ENCODE measurements at places on chromosomes 1 and 21.

- DNase-seq: no peak
Observed at GRCh38 chr1:57874418-57874877, 450.6 kb upstream of the DAB1 start.

DNA sequence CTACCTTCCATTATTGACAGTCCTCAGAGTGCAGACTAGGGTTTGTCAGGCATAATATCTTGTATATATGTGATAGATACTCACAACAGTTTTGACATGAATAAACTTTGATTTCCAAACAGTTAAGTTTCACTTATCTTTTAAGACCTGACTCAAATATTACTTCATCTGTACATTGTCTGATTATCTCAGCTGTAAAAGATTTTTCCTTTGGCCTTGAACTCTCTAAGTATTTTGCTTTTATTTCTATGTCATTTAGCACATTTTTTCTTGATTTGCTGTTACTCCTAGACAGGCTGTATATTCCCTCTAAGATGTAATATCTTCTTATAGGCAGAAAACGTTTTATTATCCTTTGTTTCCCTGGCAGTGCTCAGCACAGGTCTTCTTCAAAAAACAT lies 65.6 kb upstream of the DMRTA2 start:
- no peak for DNase-seq

GRCh38 chr1:116356067-116356466 lies 17.0 kb upstream of the ATP1A1 start:
- no peak for DNase-seq

- DNase-seq: no peak
Observed at GRCh38 chr1:45554198-45554597, 3.6 kb downstream of the AKR1A1 start.

DNA sequence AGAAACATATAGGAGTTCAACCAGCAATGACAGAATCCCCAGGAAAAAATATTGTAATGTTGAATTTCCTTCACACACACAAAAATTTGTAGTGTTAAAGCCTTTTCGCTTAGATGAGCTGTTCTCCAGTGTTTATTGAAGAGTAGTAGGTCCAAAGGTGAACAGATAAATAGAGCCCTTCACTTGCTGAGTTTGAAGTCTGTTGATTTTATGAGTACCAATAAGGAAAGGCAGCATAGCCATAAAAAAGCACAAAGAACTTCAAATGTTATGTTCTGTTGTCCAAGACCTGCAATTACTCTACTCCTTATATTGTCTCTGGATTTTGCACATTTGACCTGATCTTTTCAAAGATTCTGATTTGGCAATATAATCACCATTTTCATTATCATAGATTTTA lies 362.7 kb upstream of the B3GALT2 start:
- DNase-seq: no peak

DNA sequence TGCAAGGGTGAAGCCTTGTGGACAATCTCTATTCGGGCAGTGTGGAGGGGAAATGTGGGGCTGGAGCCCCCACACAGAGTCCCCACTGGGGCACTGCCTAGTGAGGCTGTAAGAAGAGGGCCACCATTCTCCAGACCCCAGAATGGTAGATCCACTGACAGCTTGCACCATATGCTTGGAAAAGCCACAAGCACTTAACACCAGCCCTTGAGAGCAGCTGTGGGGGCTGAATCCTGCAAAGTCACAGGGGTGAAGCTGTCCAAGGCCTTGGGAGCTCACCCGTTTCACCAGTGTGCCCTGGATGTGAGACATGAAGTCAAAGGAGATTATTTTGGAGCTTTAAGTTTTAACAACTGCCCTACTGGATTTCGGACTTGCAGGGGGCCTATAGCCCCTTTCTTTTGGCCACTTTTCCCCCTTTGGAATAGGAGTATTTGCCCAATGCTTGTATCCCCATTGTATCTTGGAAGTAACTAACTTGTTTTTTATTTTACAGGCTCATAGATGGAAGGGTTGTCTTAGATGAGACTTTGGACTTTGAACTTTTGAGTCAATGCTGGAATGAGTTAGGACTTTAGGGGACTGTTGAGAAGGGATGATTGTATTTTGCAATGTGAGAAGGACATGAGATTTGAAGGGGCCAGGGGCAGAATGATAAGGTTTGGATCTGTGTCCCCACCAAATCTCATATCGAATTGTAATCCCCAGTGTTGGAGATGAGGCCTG lies 16.3 kb upstream of the COL6A1 start:
- DNase-seq: no peak

DNA sequence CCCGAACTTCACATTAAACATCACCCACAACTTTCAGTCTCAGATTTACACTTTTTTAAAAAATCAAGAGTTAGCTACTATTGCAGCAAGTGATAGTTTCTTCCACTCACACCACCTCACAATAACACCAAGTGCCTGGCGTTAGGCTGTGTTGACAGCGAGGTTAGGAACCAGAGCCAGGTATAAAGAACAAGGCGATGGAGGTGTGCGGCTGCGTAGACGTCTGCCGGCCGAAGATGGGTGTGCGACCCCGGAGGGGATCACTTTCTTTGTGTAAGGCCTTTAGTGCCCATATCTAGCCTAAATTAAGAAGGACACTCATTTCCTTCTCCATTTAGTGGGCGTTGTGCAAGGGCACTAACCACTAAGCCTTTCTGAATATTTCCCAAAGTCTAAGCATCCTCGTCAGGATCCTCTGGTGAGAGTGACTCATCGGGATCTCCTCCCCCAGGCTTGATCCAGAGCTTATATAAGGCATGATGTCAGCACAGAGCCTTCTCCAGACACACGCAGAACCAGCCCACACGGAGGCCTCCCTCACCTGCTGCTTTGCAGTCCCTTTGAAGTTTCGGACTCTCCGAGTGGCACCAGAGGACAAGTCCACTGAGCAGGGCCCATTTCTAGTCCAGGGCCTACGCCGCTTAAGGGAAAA lies 11.8 kb downstream of the NHLH2 start:
- DNase-seq: no peak

GRCh38 chr1:217482356-217483102 lies 148.4 kb downstream of the GPATCH2 start:
- DNase-seq: peak; percentile 81

DNA sequence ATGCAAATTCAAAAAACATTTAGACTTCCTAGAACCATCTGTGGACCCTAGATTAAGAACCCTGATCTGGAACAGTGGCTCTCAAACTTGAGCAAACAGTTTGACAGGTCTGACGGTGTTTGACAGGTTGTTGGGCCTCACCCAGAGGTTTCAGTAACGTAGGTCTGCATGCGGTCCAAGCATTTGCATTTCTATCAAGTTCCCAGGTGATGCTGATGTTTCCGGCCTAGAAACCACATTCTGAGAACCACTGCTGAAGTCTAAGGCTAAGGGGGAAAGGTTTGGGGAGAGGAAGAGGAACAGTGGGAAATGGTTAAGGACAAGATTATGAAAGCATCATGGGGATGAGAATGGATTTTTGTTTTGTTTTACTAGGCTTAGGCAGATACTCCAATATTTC lies 48.6 kb downstream of the MDM4 start:
- DNase-seq: peak; percentile 27

GRCh38 chr1:47241114-47242113 lies 9.4 kb upstream of the TAL1 start:
- DNase-seq: no peak

DNA sequence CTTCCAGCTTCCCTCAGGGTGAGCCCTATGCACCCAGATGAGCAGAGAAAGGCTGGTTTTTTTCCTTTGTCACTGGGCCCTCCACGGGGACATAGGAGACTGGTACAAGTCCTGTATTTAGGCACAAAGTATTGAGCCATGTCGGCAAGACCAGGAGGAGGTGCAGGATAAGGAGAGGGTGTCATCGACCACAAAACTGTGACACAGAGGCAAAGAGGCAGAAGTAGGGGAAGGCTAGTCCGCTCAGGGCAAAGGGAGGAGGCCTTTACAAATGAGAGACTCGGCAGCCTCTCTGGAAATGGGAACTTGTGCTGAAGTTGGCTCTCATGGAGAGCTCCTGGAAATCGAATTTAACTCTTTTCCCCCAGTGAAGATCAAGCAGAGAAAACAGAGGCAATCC lies 70.7 kb upstream of the CAMK1G start:
- no peak for DNase-seq

- peak; percentile 8 for DNase-seq
Observed at GRCh38 chr1:22712502-22713271, 2.0 kb downstream of the EPHB2 start.

- DNase-seq: no peak
Observed at GRCh38 chr1:168365719-168366479, 85.2 kb downstream of the TBX19 start.

Measured in T-helper 2 cell treated with Interferon-gamma antibody and Interleukin-4, amounts not matched to agents 5 μg/mL and 100 μg/mL, for 36 hours (primary cell).